ENCODE measurements at places on chromosomes 4 and X.

GRCh38 chrX:24838629-24839028, 144.9 kb downstream of the POLA1 start:
- DNase-seq: no peak

DNA sequence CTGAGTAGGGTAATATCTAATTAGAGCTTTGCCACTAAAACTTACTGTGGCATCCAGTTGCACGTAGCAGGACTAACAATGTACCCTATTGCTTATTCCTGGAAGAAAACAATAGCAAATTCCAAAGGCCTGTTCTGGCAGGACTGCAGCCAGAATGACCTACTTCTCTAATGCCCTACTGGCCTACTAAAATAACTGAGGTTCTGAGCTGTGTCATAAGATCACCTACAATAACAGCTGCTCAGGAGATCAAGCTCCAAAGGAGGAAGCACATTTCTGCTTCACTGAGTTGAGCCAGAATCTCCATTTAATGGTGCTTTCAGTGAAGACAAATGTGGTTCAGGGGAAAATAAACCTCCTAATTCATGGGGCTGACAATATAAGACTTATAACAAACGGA, 42.2 kb upstream of the CXCL8 start:
- DNase-seq: no peak

GRCh38 chrX:68945081-68945602, 116.3 kb downstream of the EFNB1 start:
- DNase-seq: no peak

DNA sequence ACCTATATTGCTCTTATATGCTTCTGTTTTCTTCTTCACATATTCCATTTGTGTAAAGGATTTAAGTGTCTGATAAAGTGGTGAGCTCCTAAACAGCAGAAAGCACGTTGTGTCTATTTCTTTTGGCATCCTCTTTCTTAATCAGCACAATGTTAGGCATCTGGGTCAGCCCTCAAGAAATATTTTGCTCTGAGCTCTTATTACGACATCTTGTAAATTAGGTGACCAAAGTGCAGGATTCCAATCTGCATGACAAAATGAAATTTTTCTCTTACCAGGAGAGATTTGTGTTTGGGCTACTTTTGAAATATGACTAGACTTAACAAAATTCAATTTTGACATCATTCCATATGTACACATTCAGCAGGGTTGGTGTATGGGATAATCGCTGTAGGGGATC, 210.0 kb upstream of the IGFBP7 start:
- DNase-seq: no peak

DNA sequence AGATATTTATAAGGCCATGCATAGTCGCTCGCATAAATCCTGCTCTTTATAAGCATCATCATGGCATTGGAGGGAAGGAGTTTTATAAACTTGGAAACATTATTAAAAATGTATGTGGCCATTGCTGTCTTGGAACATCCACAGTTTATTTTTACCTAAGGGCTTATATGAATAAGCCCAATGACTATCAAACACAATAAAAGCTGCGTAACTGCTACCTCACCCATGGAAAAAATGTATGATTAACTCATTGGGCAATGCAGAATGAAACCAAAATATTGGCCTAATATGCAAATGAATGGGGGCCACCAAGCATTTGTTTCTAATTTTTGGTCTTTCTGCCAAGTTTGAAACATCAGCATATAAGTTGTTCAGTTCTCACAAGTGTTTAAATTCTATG, 19.1 kb downstream of the GEMIN8 start:
- no peak for DNase-seq

DNA sequence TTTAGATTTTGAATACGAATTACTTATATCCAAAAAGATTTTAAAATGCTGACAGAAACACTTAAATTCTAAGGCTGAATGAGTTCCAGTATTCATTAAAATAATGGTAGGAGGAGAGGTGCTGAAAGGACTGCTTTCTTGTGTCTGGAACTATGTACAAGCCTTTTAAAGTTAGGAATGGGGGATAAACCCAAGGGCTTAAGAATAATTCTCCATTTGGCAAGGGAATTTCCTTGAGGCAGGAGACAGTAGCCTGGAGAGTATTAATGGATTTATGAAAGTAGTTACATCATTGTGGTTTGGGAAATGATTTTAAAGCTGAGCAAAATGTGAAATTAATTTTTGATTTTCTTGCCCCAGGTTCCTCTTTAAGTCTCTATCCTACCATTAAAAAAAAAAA, 266.5 kb upstream of the KCNIP4 start:
- DNase-seq: no peak

DNA sequence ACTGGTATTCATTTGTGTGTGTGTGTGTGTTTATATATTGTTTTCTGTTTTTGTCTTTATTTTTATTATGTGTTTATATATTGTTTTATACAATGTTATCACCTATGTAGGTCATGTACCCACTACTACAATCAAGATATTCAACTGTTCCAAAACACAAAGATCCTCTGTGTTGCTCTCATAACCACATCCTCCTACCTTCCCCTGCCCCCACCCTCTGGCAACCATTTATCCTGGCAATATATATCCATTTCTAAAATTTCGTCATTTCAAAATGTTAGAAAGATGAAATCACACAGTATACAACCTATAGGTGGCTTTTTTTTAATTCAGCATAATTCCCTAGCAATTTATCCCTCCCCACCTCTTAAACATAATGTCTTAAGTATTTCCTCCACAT, 18.8 kb upstream of the RPL34 start:
- DNase-seq: no peak

DNA sequence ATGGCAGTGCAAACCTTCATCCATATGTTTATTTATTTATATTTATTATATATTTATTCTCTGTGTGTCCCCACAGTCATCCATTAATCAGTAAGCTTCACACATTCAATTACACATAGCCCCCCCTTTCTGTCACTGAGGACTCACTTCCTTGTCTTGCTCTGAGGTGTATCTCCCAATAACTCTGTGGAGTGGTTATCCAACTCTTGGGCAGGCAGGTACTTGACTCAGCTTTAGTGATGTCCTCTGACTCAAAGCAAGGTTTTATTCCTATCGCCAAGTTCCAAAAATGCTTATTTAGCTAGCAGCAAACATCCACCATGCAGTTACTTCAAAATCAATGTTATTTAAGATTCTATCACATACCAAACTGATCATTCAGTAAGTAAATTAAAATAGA, 25.2 kb upstream of the NDP start:
- no peak for DNase-seq
